Stimulated activated CD4-positive, alpha-beta T cell treated with anti-CD3 and anti-CD28 coated beads, TNF-alpha, amount 100 ng/mL, for 1 hour (primary cell): ENCODE measurements at places on chromosomes 4 and X.

GRCh38 chr4:23746027-23746426 lies 143.8 kb downstream of the PPARGC1A start:
- DNase-seq, result no peak

- DNase-seq, result no peak
These were observed 12.9 kb downstream of the PGM2 start for GRCh38 chr4:37839426-37839825.

DNA sequence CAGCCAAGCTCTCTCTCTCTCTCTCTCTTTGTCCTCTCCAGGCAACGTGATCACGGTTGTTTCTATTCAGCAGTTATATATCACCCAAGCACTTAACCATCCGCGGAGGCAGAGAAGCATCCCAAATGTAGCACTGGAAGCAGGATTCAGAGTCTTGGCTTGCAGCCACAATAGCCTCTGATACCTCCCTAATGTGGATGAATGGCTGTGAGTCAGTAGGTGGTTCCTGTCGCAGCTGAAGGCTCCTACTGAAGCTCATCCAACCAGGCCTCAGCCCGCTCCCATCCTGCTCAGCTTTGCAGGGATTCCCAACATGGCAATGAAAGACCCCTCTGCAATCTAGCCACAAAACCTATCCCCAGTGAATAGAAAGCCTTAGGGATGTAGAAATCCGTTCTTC lies 5.1 kb downstream of the HS6ST2 start:
- no peak for DNase-seq

DNA sequence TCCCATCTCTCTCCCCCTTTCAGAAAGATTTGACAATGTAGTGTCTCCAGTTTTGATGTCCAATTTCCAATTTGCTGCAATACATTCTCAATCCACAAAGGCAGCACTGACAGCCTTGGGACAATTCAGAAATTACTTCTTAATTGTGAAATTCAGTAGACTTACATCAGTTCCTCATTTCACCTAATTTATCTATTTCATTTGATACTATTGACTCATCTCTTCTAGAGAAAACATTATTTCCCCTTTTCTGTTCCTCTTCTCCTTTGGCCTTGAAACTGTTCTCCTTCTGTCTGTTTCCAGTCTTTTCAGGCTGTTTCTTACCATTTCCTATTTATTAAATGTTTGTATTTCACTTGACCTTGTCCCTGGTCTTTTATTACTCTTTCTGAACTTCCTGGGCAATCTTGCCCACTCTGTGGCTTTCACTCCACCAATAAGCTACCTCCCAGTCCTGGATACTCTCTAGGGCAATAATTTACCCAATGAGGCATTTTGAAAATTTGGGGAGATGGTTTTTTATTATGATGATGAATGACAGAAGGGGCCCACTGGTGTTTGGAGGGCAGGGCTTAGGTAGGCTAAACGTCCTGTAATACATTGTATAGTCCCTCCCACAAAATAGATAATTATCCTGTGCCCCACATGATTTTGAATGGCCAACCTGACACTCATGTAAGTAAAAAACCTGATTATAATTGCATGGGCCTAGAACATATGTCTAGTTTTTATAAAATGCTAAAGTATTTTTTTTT lies 498.0 kb upstream of the BOD1L1 start:
- DNase-seq, result no peak

DNA sequence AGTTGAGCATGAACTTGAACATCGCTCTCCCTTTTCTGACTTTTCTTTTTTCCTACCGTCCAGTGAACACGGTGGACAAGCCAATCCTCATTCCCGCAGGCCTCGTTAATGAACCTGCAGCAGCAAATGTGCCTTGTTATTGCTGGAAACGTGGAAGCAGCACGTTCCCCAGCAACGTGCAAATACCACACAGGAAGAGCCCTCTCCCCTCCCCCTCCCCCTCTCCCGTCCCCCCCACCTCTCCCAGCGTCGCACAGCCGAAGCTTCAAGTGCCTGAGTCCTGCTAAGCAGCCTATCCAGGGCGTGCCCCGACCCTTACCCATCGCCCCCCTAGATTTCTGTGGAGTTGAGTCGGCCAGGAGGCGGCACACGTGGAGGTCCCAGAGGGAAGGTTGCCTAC lies 219.9 kb downstream of the BCOR start:
- no peak for DNase-seq

GRCh38 chrX:49659771-49660170 lies 36.0 kb downstream of the PAGE1 start:
- DNase-seq, result no peak

GRCh38 chrX:110132450-110133114 lies 129.7 kb downstream of the TMEM164 start:
- no peak for DNase-seq

DNA sequence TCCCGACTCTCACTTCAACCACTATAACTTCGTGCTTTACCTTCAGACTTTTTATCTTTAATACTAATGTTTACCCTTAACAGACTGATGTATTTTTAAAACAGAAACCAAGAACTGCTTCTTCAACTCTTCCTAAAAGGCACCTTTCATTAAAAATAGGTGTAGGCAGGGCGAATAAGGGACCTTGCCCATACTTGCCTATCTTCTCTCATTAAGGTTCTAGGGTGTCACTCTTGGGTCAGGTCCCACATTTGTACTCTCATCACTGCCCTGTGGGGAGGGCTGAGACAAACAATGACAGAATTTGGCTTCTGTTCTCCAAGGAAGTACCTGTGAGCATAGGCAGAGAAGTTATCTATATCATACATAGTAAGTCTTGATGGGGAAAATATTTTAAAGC lies 69.7 kb downstream of the ANKRD50 start:
- no peak for DNase-seq

GRCh38 chr4:183624548-183624947 lies 34.4 kb downstream of the RWDD4 start:
- DNase-seq, result no peak

DNA sequence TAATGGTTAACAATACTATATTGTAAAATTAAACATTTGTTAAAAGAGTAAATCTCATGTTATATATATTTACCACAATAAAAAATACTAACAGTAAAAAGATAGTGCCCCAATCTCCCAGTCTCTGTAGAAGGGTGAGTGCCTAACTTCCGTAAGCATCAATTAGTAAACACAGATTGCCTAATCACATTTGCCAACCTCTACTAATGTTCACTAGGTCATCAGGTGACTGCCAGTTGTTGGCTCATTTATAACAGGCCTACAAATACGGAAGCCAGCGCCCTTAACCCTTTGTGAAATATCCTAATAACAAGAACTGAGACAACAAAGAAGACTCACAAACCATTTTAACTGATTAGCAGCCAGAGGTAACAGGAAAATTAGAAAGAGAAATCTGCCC lies 345.1 kb downstream of the INPP4B start:
- no peak for DNase-seq

DNA sequence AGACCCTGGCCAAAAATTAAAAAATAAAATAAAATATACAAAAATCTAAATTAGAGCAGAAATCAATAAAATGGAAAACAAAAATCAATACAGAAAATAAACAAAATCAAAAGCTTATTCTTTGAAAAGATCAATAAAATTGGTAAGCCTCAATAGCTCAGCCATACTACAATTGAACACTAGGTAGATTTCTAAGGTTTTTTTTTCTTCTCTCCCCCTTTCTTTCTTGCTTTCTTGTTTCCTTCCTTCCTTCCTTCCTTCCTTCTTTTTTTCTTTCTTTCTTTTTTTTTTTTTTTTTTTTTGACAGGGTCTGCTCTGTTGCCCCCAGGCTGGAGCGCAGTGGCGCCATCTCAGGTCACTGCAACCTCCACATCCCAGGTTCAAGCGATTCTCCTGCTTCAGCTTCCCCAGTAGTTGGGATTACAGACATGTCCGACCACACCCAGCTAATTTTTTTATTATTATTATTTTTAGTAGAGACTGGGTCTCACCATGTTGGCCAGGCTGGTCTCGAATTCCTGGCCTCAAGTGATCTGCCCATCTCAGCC lies 23.4 kb upstream of the PPP3CA start:
- no peak for DNase-seq

- DNase-seq, result no peak
These were observed 62.4 kb upstream of the UGT2B15 start for GRCh38 chr4:68732653-68733466.

DNA sequence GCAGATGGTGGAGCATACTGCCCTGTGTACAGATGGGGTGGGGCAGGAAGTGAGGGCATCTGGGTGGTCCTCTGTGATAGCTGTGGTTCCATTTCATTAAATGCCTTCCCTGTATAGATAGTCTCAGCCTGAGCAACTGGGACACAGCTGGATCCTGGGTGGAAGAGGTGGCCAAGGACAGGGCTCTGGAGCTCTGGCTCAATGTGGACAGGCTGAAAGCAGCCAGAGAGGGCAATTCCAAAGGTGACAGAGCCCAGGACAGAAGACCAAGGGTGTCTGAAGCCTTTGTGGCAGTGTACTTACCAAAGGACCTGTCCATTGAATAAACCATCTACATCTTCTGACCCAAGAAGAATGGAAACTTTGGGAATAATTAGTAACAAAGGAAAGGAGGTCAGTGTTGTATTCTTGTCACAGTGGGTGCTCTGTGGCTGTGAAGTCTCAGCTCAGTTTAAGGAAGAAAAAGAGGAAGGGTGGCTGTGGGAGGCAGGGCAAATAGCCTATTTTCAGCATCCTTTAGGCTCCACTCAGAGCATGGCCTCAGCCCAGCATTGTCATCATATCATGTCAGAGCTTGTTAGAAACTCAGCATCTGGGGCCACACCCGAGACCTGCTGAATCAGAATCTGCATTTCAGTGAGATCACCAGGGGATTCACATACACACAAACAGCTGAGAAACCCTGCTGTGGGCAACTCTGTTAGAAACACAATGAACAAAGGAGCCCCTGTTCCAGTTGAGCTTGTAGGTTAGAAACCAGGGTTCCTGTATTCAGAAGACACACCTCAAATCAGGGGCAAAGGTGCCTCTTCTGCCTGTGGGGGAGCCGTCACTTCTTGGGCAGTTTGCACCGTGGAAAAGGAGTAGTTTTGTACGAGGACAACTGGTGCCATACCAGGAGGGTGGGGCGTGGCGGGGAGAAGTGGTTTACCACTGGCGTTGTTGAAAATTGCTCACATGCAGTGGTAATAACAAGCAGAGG lies 168.6 kb downstream of the PTTG2 start:
- DNase-seq, result peak; percentile 39
